ENCODE measurements at places on chromosomes 1 and 21.
A peak's percentile ranks its signal among the peaks of the same experiment; 100 is the strongest.

GRCh38 chr1:19496527-19496874 is 11.2 kb upstream of the CAPZB start:
- no peak for DNase-seq

DNA sequence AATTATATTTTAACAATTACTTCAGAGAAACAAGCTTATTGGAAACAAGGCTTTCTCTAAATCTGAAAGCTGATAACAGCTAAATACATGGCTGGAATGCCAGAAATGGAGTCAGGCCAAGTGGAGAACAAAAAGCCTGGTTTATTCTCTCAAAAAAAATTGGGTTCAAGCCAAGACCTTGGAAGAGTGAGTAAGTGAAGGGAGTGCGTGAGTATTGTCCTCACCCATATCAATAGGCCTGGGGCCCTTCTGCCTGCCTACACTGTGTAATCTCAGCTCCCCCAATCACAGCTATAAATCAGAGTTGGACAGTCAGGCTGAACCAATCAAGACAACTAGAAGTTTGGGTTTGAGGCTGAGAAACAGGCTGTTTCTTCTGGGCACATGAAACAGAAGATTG is 7.4 kb downstream of the KYAT3 start:
- DNase-seq = peak; percentile 85

DNA sequence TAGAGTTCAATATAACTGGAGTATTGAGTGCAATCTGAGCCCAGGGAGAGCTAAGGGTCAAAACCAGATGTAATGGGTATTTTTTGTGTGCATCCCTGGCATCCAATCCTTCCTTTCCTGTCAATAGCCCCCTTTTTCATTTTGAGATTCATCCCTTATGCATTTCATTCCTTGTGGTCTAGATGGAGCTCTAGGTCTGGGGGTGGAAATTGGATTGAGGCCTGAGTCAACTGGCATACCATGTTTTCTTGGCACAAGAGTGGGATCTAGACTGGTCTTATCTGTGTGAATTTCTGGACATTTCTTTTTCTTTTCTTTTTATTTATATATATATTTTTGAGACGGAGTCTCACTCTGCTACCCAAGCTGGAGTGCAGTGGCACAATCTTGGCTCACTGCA is 67.3 kb upstream of the RAB3GAP2 start:
- no peak for DNase-seq

- DNase-seq = no peak
These were observed 54.4 kb downstream of the DOP1B start for GRCh38 chr21:36210779-36211659.

DNA sequence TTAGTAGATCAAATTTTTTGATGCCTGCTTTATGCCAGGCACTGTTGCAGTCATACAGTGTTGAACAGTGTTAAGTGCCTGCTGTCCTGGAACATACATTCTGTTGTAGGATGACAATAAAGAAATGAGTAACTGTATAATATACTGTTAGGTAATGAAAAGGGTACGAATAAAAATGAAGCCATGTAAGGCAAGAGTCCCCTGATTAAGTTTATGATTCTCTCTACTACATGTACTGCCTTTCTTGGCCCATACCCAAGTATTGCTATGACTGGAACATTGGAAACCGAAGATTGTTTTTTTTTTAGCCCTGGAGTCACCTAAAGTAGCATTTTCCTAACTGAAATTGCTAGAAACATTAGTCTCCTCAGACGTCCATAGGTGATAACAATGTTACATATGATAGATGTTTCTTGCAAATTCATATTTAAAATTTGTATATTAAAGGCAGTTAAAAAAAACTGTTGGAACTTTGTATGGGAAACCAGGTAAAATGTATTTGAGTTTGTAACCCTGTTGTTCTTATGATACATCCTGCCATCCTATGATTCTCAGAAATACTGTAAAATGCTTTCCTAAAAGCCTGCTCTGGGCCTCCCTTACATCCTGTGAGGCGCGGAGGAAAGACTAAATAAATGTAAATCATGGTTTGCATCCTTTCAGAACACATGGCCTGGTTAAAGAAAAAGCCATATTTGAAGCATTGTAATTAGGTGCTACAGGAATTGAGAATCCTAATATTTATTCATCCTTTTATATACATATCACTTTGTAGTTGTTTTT is 5.8 kb downstream of the ATP5PB start:
- DNase-seq = no peak

GRCh38 chr1:115142616-115143015 is 53.3 kb upstream of the TSPAN2 start:
- peak; percentile 76 for DNase-seq

- no peak for DNase-seq
These were observed 71.0 kb downstream of the TRIM11 start for GRCh38 chr1:228335406-228336307.

DNA sequence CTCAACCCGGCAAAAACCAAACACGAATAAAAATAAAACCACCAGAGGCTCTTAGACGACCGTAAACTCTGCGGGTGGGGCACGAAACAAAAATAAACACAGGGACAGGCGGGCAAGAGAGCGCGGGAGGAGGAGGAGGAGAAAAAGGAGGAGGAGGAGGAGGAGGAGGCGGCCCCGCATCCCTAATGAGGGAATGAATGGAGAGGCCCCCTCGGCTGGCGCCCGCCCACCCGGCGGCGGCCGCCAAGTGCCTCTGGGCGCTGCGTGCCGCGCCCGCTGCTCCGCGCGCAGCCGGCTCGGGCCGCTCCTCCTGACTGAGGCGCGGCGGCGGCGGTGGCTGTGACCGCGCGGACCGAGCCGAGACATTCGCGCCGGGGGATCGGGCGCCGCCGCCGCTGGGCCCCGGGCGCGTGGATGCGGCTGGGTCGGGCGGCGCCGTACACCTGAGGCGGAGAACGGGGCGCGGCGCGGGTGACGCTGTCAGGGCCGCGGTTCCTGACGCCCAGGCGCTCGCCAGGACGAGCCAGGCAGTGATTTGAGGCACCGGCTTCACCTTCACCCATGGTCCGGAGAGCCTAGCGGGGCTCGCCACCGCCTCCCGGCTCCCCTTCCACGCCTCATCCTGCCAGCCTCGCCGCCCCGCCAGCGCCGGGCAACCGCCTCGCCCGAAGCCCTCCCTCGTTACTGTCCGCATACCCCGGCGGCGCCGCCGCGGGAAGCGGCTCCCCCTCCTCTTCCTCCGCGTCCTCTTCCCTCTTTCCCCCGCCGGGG is at the start of gene MARK1:
MARK1 (plus strand) TSS at position 229 of the 771 bp plus-strand sequence. CDS start 687 bp downstream, outside the sequence.
- DNase-seq = peak; percentile 49

- DNase-seq = no peak
These were observed 126.5 kb downstream of the RHOU start for GRCh38 chr1:228861832-228862180.

All from fibroblast of skin of scalp (primary cell).